CD8-positive, alpha-beta T cell (primary cell): ENCODE measurements at places on chromosomes 4 and X.
A peak's percentile ranks its signal among the peaks of the same experiment; 100 is the strongest.

- no peak for DNase-seq
Observed at GRCh38 chr4:91087743-91088142, 960.5 kb downstream of the CCSER1 start.

GRCh38 chrX:133749370-133749769 is 236.0 kb downstream of the GPC3 start:
- no peak for DNase-seq

DNA sequence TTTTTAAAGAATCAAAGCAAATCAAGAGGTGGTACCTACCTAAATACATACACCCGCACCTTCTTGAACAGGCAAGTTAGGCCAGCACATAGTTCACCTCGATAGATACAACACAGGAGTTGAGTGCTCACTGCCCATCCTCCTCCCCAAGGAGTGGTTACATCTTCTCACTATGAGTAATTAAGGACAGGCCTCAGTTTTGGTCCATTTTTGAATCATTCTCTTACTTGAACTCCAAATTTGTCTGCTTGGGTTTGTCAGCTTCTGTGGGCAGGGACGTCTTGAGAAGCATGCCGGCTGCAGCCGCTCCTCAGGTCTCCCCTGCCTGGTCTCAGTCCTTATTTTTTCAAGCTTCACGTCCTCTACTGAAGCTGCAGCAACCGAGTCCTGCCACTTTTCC is 190.6 kb upstream of the RBPJ start:
- DNase-seq: no peak

DNA sequence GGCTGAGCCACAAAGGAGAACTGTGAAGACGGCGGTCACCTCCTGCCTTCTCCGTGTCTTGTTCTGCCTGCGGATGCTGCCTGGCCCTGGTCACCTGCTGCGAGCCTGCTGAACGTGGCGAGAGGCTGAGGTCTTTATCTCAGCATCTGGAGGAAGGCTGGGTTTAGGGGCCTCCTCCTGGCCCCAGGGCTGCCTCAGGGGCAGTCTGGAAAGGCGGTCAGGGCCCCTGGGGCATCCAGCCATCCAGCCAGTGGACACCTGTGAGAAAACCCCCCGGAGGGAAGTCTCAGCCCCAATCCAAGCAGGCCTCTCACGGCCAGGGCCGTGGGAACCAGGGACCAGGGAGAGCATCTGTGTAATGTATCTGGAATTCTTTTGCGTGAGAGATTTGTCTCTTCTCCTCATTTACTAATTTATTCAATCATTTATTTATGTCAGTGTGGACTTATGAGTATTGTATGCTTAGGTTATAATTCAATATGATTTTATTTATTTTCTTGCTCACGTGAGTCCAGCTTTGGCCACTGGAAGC is 11.3 kb downstream of the PDE6B start:
- DNase-seq: no peak

- no peak for DNase-seq
Observed at GRCh38 chr4:38665551-38666411, 1.8 kb downstream of the KLF3 start.

DNA sequence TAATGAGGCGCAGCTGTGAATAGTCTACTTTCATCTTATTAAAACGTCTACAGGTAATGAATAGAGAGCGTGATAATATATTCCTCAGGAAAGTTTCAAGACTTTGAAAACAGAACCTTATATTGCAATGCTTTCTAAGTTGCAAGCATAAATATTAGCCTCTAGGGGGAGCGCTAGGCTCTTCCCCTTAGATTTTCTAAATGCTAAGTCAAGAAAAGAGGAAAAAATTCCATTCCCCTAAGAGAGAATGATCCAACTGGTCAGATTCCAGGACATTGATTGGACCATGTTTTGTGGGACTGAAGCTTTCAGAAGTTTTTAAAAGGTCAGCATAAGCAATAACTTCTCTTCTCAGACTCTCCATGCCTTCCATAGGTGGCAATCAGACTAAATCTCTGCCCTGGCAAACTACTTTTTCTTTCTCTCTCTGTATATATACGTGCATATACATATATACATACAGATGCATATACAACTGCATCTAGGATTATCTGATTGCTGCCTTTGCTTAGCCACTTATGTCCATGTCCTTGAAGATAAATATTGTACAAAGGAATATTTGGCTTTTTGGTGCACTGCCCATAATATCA is 492.9 kb downstream of the INPP4B start:
- no peak for DNase-seq

DNA sequence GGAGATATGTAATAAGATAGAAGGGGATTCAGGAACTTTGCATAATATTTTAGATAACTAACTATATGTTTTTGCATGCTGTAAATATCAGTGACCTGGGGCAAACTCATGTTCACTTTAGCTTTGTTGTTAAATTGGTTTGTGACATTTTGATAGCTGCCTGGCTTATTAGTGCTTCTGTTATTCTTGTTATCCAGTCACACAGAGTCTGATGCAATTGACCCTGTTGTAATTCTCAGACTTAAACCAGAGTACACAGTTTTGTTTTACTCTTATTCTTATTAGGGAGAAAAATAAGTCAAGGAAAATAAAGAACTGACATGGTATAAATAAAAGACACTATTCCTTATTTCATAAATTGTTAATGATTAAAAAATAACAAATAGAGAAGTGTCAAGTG is 516.7 kb upstream of the SLIT2 start:
- DNase-seq: no peak

GRCh38 chr4:170047771-170048354 is 21.7 kb upstream of the MFAP3L start:
- peak; percentile 55 for DNase-seq

GRCh38 chr4:147516133-147516532 is 35.2 kb downstream of the EDNRA start:
- no peak for DNase-seq

- no peak for DNase-seq
Observed at GRCh38 chrX:66042307-66043077, 2.6 kb upstream of the VSIG4 start.

- DNase-seq: no peak
Observed at GRCh38 chrX:45006002-45006800, 133.2 kb downstream of the KDM6A start.

GRCh38 chr4:150082241-150082640 is 4.0 kb downstream of the DCLK2 start:
- DNase-seq: no peak

GRCh38 chr4:83626245-83626836 is 90.4 kb downstream of the GPAT3 start:
- DNase-seq: no peak

- DNase-seq: no peak
Observed at GRCh38 chrX:139211568-139212182, 318.9 kb upstream of the F9 start.

GRCh38 chrX:134792077-134792476 is 133.8 kb upstream of the PLAC1 start:
- DNase-seq: no peak

GRCh38 chr4:15031993-15032675 is 29.9 kb downstream of the CPEB2 start:
- no peak for DNase-seq

DNA sequence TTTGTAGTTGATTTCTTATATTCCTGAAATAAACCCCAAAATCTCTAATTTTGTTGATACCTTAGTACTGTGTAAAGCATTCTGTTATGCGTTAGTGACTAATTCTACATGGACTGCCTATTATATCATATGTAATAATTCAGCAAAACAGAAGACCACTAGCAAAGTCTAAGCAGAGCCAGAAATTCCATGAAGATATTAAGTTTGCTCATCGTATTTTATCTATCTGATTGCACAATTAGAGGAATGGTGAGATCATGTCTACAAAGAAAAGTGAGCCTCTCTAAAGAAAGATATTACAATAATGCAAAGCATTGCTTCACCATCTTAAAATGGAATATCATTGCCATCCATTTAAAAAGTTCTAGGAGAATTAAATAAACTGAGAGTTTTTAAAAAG is 374.6 kb upstream of the SLC7A11 start:
- DNase-seq: no peak

DNA sequence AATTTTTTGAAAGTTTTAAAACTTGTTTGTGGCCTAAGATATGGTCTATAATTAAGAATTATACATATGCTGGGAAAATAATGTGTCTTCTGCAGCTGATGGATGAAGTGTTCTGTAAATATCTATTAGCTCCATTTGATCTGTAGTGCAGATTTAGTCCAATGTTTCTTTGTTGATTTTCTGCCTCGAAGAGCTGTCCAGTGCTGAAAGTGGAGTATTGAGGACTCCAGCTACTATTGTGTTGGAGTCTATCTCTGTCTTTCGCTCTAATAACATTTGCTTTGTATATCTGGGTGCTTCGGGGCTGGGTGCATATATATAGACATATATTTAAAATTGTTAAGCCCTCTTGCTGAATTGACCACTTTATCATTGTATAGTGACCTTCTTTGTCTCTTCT is 2127.3 kb downstream of the PCDH7 start:
- no peak for DNase-seq

DNA sequence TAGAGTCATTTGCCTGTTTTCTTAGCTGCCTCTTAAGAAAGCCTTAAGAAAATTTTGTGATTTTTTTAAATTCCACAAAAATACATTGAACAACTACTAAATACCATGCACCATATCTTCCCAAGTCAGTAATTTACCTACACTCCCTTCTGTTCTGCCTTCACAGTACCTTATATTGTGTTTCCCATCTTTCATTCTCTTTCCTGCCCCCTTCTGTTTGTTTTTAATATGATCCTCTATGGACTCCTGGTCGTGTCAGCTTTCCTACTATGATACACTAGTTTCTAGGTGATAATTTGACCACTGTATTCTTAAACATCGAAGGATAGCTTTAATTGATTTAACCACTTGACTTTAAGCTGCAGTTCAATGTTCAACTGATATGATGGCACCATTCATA is 297.7 kb upstream of the HAND2 start:
- DNase-seq: no peak

DNA sequence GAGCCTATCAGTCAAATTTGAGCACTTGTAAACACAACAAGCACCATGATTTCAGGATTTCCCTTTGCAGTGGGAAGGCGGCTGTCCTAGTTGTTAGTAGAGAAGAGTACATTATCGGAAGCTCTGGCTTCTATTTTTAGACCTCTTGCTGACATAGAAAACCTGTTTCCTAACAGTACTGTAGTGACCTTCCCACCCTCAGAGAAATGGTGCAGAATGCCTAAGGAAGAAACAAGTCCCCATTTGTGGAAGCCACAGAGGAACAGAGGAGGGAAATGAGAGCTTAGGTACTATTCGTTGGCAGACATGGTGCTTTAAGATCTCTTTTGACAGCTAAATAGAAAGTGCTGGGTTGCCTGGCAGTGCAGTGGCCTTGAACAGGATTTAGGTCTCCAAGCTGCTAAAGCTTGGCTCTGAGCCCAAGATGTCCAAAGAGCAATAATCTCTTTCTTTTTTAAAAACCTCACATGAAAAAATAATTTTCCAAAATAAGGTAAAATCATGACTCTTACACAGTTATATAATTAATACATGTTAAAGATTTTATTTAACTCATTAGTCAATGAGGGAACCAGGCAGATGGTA is 24.9 kb downstream of the GLRA2 start:
- no peak for DNase-seq

DNA sequence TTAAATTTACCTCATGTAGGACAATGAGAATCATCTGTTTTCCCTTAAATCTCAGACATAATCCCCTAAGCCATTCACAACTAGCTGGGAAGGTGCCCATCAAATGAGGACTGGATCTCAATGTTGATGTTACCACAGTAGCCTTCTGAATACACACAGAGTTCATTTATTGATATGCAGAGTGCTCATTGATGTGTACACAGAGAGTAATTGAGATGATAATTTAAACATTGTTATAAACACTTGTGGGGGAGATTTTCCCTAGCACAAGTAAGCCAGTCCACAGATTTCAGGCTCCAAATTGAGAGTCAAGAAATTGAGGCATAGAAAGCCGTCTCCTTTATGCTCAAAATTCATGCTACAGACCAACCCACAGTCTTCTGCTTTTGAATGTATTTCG is 273.4 kb upstream of the TRPC5 start:
- DNase-seq: no peak

- no peak for DNase-seq
Observed at GRCh38 chr4:54793856-54794422, 136.2 kb downstream of the KIT start.

DNA sequence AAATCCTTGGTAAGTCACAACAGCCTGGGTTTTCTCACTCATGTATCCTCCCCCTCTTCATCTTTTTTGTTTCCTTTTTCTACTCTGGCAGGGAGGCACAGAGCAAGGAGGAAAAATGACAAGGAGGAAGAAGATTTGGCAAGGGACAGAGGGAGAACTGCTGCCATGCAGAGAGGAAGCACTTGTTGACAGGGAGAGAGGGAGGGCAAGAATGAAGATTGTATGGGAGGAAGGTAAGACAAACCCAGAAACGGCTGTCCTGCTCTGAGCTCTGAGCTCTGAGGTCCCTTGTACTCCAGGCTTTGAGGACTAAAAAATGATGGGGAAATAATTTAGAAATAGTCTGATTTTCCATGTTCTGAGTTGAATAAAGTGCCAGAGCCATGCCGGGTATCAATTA is 123.9 kb downstream of the DCHS2 start:
- DNase-seq: no peak

DNA sequence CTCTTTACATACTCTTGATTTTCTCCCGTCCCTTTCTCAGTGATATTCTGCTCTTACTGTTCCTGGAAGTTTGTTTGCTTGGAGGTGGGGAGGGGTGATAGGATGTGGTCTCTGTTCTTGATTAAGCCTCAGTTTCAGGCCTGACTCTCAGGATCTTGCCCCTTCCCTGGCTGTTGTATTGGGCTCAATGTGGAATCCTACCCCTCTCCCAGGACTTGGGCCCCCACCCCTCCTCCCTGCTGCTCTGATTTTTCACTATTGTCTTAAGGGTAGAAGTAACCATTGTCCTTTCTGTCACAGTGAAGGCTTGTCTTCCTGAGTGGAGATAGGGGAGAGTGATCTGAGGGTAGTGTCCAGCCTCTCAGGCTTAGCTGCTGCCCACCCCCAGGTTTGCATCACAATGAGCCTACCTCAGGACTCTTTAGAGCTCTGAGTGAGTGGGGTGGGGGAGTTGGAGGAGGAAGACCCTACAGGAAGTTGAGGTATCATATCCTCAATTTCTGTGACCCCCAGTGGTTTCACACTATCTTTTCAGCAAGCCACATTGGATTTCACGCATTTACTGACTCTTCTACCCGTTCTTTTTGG is 16.5 kb downstream of the CDKL5 start:
- no peak for DNase-seq

DNA sequence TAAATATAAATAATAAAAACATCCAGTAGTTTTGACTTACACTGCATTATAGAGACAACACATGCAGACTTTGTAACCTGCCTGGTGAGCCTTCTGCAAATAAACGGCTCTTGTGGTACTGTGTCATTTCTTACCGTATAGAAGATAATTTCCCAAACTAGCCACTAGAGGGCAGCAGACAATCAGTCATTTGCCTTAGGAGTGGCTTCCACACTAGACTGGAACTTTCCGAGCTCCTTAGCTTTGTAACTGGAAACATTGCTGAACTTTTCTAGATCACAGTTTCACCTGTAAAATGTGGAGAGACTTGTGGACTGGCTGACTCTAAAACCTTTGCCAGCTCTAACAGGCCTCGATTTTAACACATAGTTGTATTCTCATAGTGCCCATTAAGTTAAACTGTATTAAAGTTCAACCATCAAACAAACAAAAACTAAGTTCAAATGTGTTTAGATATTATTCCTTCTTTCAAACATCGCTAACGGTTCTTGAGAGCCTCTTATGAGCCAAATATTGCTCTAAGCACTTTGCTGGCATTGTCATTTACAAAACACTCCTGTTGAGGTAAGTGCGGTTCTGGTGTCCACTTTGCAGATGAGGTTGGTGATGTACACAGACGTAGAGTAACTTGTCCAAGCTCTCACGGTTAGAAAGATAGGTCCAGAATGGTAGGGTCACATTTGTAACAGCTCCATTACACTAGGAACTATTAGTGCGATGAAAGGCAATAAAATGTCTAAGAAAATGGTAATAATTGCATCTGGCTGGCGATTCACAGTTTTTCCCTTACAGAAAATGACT is 345.5 kb downstream of the ANK2 start:
- DNase-seq: peak; percentile 20
